ENCODE measurements at places on chromosomes 11 and 22.

- DNase-seq: no peak
These were observed 62.4 kb downstream of the MYH9 start for GRCh38 chr22:36325154-36326031.

GRCh38 chr11:22190827-22191463, 1.9 kb upstream of the ANO5 start:
- DNase-seq: no peak

DNA sequence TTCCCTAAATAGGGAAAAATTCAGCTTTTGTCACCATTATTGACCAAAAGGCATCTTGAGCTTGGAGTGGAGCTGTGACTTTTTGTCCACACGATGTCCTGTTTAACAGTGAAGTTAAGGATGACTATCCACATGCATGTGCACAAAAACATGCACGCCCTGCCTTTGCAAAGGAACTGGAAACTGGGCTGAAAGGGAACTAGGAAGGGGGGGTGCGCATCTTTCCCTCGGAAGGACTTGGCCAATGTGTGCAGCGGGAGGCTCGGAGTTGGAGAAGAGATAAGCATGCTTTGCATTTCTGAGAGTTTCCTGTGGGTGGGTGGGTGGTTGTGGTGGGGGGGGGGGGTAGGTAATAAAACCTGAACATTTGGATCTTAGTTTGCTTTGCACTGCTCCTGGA, 411 bp upstream of the KIRREL3 start:
- DNase-seq: no peak

GRCh38 chr11:121634889-121635288, 182.1 kb upstream of the SORL1-AS1 start:
- DNase-seq: no peak

- DNase-seq: no peak
These were observed 340.3 kb downstream of the CTTN start for GRCh38 chr11:70738661-70739060.

- DNase-seq: no peak
These were observed 112.7 kb downstream of the FAR1 start for GRCh38 chr11:13781153-13781552.
